Caudate nucleus (tissue), 63 donors: ENCODE measurements at places on chromosomes 11 and 22.
A peak's percentile ranks its signal among the peaks of the same experiment; 100 is the strongest.

DNA sequence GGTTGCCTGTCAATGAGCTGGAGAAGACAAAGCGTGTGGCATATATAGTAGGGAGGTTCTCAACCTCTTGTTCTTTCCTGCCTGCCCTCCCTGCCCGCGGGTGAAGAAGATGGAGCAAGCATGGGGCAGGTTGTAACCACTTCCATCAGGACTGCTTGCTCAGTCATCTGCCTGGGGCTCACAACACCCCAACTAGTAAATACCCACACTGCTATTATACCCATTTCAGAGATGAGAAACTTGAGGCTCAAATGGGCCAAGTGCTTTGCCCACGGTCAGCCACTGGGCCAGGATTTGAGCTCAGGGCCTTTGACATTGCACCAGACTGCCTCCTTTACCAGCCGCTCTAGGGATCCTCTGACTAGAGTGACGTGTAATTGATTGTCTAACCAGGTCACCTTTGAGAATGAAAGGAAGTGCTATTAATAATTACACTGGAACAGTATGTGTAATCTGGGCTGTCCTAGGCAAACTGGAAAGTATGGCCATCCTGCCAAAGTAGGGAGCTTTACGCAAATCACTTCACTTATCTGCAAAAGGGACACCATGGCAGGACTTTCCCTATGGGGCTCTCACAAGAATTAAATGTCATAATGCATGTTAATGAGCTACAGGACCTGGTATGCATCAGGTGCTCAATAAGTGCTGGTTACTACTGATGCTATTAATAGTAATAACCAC lies 2.8 kb upstream of the CDC42EP1 start:
- DNase-seq: no peak

GRCh38 chr11:79493555-79494171 lies 52.8 kb upstream of the TENM4 start:
- DNase-seq: peak; percentile 10

- DNase-seq: no peak
Observed at GRCh38 chr11:120375076-120375475, 38.9 kb downstream of the ARHGEF12 start.

- DNase-seq: no peak
Observed at GRCh38 chr22:50201191-50202129, 649 bp downstream of the SELENOO start.

DNA sequence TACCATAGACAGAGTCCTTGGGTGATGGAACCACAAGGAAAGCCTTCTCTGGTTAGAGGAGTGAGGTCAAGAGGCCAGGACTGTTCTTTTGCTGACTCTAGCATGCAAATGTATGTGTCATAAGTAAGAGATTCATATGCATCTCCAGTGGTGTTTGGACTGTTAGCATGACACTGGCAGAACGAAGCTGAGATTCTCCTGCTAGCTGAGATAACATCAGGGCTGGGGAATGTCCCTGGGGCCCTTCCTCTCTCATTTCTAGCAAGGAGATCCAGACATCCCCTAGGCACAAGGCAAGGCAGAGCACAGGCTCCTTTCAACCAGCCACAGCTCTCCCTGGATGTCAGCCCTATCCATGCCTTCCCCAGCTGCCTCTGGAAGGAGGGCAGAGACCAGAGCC lies 711.3 kb downstream of the OPCML start:
- no peak for DNase-seq

GRCh38 chr11:129289350-129290040 lies 86.2 kb upstream of the BARX2 start:
- no peak for DNase-seq

DNA sequence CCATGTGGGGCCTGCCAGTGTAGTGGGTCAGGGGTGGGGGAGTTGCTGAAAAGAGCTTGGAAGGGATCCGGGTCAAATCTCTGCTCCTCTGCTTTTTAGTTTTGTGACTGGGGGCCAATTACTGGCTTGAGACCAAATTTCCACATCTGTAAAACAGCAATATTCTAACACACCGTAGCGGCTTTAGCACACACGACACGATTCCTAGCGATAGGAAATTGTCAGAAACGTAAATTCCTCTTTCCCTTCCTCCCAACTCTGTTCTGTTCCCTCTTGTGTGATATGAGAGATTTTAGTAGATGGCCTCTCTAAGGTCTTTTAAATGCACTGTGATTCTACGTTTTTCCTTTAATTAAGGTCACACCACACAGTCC lies 71.9 kb downstream of the MICAL2 start:
- no peak for DNase-seq

DNA sequence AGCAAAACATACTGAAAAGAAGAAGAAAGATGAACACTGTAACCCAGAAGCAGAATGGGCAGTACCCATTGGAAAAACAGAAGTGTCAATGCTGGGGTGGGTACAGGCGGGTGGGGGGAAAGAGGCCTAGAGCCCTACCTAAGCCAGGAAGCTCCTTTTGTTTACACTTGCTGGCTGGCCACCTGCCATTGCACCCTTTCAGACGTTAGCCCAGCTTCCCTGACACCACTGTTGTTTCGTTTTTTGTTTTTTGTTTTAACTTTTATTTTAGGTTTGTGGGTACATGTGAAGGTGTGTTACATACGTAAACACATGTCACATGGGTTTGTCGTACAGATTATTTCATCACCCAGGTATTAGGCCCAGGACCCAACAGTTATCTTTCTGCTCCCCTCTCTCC lies 55.4 kb downstream of the PLEKHA7 start:
- no peak for DNase-seq

- DNase-seq: no peak
Observed at GRCh38 chr11:45796461-45796861, 8.5 kb upstream of the SLC35C1 start.

- DNase-seq: no peak
Observed at GRCh38 chr22:28395520-28395919, 284.1 kb downstream of the TTC28 start.

- no peak for DNase-seq
Observed at GRCh38 chr11:94793822-94794221, 25.7 kb downstream of the AMOTL1 start.

DNA sequence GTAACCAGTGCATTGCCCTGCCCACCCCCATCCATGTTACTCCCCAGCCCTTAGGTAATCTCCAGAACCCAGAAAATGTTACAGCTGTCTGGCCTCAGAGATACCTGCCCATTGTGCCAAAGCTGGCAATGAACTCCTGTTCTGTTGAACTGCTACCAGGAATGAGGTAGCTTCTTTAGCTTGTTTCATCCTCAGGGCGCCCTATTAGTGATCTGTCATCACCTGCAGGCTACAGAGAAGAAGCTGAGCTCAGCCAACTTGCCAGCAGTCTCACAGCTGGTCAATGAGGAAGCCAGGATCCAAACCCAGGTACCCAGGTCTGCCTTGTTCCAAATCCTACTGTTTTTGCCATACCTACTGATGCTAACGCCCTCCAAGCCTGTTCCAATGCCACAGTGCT lies 88.7 kb downstream of the GALNT18 start:
- no peak for DNase-seq

GRCh38 chr11:120208777-120209176 lies 2.1 kb upstream of the OAF start:
- no peak for DNase-seq

DNA sequence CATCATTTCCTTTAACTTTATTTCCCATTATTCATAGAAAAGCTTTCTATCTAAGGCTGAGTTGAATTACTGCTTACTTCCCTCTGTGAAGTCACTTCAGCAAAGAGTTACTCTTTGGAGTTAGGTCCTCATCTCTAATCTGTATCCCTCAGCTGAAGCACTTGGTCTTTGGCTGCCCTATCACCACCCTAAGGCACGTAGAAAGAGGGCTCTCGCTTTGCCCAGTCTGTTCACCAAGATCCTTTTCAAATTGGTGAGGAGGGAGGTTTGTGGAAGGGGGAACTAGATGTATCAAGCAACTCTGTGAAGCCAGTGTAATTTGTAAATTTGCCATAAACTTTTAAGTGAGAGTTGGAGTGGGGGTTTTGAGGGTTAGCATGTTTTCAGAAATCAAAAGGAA lies 43.4 kb downstream of the PAX6 start:
- no peak for DNase-seq

- DNase-seq: no peak
Observed at GRCh38 chr11:100748153-100748552, 61.1 kb downstream of the ARHGAP42 start.

- DNase-seq: peak; percentile 47
Observed at GRCh38 chr11:33857933-33858371, 33.9 kb downstream of the LMO2 start.

- DNase-seq: no peak
Observed at GRCh38 chr22:40572976-40573375, 63.5 kb downstream of the MRTFA start.

GRCh38 chr11:92697461-92698312 lies 271.8 kb upstream of the MTNR1B start:
- no peak for DNase-seq

- DNase-seq: no peak
Observed at GRCh38 chr11:45332276-45332934, 46.3 kb upstream of the SYT13 start.

DNA sequence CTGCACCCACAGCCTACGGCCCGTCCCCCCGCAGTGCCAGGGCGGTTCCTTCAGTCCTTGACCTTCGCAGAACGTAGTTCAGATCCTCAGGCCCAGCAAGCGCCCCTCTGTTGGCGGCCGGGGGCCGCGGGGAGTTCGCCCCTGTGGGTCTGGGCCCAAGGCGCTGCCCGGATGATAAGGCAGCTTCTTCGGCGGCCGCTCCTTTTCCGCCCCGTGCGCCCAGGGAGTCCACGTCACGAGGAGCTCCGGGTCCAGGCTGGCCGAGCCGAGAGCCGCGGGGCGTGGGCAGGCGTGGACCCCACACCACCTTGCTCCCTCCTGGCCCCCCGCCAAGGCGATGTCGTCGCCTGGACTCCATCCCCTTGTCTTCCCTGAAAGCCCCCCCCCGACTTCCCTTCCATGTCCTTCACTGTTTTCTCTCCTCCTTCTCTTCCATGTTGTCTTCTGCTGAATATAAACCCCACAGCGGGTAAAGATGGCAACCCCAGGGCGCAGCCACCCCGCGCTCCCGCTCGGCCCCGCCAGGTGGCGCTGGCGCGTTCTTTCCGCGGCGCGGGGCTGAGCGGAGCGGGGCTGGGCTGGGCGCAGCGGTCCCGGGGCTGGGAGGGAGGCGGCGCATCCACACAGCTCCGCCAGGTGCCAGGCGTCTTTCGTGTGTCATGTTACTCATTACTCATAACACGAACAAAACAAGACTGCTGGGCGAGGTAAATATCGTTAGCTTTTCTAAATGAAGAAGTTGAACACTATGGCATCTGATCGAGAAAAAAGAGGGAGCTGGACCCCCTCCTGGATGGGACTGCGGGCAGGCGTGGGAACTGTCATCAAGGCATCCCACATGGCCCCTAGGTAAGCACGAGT lies 321.0 kb downstream of the NTM start:
- DNase-seq: no peak

DNA sequence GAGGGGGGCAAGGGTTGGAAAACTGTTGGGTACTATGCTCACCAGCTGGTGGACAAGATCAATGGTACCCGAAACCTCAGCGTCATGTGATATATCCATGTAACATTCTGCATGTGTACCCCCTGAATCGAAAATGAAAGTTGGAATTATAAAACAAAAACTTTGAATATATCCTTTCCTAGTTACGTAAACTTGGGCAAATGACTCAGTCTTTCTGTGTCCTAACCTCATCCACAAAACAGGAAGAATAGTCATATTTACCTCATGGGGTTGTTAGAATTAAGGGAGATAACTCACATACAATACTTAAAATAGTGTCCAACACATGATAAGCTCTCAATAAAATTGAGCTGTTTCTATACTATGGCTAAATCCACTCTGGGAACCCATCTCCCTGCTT lies 620.1 kb upstream of the KIRREL3 start:
- no peak for DNase-seq

DNA sequence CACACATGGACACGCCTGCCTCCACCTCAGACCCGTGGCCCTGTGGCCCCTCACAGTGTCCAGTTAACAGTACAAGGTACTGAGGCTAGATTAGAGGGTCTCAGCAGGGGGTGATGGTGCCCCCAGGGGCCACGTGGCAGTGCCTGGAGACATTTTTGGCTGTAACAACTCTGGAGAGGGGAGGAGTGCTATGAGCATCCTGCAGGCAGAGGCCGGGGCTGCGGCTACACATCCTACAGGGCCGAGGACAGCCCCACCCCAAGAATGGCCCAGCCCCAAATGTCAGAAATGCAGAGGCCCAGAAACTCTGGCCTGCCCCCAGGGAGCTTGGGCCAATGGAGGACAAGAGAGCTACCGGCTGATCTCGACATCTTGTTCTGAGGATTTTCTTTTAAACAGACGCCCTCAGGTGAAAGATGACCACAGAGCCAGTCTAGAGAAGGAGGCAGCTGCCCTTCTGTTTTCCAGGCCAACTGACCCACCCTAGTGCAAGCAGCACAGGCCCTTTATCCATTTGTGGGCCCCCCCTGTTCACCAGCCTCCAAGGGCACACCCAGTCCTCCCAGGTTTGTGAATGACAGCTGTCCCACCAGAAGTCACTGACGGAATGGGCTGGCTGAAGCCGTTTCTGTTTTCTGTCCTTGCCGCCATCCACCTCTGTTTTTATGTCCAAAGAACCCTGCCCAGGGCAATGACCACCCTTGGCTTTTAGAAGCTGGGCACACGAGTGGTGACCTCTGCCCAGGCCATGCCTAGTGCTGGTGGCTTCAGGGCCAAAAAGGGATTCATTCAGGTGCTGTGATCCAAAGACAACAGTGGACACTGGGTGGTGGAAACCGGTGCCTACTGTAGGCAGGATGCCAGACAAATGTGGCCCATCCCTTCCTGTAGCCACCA lies 85.2 kb upstream of the LINC01488 start:
- DNase-seq: no peak

GRCh38 chr22:41910050-41911000 lies 4.5 kb downstream of the SHISA8 start:
- DNase-seq: no peak

DNA sequence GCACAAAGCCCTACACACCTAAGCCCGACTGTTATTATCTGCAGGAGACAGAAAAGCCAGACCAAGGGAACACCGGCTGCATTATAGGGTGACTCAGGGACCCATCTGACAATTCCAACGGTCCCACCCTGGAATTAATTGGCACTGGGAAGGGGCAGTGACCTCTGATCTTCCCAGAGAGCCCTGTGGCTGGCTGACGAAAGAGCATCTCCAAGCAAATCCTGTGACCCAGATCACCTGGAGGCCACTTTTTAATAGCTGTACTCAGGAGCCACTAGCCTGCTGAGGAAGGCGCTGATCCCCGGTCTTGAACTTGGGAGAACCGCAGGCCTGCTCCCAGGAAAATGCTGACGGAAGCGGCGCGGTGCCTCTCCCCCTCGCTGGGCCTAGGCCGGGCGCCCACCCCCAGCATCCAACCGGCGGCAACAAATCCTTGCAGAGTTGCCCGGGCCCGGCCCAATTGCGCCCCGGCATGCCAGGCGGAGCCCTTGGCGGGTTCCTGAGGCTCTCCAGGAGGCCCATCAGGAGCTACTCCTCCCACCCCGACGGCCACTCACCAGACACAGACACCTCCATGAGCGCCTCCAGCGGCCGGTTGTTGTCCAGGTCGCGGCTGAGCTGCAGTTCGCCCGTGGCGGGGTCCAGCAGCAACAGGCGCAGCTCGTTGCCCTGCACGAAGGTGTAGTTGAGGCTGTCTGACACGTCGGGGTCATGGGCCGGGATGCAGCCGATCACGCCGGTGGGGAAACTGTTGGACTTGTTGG lies 4.2 kb downstream of the CELSR1 start:
- DNase-seq: no peak

GRCh38 chr11:12044799-12045198 lies 36.4 kb upstream of the DKK3 start:
- DNase-seq: no peak

- DNase-seq: no peak
Observed at GRCh38 chr11:19552656-19553260, 159.9 kb upstream of the NAV2 start.
